ENCODE measurements at places on chromosomes 16 and 17. TPM values are rescaled to one million over a fixed set of nuclear protein-coding genes. Genes with fewer than 3 reads are reported as not detected.

SPATA32 gene
- not detected for total RNA-seq

DNA sequence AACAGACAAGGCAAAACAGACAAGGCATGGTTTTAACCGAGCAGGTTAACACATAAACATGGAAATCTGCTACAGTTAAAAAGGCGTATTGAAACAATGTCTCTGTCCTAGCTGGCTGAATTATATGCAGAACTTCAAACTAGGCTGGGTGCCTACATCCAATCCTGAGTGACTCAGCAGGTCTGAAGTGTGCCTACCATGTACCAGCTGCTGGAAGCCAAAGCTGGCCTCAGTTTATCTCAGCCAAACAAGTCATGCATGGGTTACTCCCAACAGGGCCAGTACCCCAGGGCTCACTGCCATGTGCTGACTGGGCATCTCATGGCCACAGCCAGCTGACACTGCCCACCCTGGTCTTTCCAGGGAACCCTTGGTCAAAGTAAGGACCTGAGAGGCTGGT, 4.0 kb downstream of the C1QBP start:
- no peak for DNase-seq

COPS3 gene
- 124 TPM for total RNA-seq

DNA sequence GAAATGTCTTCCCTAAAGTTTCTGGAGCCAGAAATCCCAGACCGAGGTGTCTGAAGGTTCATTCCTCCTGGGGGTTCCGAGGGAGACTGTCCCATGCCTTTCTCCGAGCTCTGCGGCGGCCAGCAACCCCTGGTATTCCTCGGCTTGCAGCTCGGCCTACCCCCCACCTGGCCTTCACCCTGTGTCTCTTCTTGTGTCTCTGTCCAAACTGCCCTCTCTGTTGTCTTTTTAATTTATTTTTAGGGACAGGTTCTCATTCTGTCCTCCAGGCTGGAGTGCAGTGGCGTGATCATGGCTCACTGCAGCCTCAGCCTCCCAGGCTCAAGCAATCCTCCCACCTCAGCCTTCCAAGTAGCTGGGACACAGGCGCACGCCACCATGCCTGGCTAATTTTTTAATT, 211.7 kb downstream of the SEC14L1 start:
- DNase-seq = no peak

DNA sequence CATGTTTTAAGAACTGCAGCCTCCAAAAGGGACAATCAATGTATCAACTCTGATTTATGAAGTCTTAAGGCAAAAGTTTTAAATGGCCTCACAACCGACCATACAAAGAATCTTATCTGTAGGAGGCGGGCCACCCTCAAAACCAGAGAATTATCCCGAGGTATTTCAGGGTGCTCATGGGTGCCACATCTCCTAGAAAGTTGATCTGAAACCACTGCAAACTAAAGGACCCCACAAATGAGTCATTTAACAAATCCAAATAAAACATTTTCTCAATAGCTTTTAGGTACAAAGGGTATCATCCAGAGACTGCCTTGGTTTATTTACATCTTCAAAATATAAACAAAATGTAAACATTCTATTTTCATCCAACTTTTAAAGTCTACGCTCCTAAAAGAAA, 6.8 kb downstream of the ERN1 start:
- no peak for DNase-seq

GRCh38 chr16:68636064-68636560, 9.0 kb upstream of the CDH3 start:
- no peak for DNase-seq

DNA sequence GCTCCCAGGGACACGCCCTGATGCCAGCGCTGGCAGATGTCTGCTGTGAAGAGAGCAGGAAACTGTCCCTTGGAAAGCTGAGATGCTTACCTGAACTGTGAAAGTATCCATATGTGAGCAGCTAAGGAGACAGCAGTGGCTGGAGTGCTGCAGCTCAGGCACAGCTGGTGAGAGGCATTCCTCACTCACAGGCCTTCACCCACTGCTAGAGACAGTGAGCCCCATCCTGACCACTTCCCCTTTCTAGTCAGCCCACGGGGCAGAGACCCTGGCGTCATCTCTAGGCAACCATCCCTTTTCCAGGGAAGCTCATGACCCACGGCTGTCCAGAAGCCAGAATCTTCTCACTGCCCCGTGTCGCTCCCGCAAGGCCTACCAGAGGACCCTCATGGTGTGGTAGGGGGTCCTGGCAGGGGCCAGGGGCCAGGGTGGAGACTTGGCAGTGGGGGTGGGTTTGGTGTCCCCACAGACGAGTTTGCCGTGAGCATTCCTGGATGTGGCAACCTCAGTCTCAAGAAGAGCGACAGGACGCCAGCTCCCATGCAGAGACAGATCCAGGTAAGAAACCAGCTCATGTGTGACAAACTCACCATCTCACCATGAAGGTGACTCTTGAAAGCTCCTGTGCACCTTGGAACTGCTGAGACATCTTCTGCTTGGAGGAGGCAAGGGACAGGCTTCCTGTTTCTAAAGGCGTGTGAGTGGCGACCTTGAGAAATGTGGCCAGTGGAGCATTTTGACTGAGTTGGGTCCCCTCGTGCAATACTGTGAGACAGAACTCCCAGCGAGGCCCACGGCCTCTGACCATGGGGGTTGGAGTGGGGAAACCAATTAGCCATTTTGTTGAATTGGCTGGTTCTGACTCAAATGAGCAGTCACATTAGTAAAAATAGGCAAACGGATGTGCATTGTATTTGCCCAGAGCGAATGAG, at the start of gene SCIMP:
TSS of gene SCIMP (minus strand) at position 216 of the 932 bp plus-strand sequence. CDS start at position 111, 105 bp downstream.
- no peak for DNase-seq

MYBBP1A gene
- total RNA-seq = 55.8 TPM

DOC2B gene
- total RNA-seq = not detected

- no peak for DNase-seq
Observed at GRCh38 chr17:2101448-2102257, 46.8 kb downstream of the HIC1 start.

SLC38A8 gene
- total RNA-seq = not detected

BEAN1 gene
- 0.09 TPM for total RNA-seq

- DNase-seq = no peak
Observed at GRCh38 chr17:73683771-73684170, 39.5 kb upstream of the SDK2 start.

GRCh38 chr16:55101026-55101425, 170.4 kb downstream of the IRX5 start:
- DNase-seq = no peak

- no peak for DNase-seq
Observed at GRCh38 chr17:354651-355556, 2.3 kb upstream of the RPH3AL start.

GRCh38 chr16:7998789-7999453, 591.4 kb downstream of the TMEM114 start:
- DNase-seq = no peak

FOXF1 gene
- 1.6 TPM for total RNA-seq

RNF157 gene
- 0.18 TPM for total RNA-seq

DNA sequence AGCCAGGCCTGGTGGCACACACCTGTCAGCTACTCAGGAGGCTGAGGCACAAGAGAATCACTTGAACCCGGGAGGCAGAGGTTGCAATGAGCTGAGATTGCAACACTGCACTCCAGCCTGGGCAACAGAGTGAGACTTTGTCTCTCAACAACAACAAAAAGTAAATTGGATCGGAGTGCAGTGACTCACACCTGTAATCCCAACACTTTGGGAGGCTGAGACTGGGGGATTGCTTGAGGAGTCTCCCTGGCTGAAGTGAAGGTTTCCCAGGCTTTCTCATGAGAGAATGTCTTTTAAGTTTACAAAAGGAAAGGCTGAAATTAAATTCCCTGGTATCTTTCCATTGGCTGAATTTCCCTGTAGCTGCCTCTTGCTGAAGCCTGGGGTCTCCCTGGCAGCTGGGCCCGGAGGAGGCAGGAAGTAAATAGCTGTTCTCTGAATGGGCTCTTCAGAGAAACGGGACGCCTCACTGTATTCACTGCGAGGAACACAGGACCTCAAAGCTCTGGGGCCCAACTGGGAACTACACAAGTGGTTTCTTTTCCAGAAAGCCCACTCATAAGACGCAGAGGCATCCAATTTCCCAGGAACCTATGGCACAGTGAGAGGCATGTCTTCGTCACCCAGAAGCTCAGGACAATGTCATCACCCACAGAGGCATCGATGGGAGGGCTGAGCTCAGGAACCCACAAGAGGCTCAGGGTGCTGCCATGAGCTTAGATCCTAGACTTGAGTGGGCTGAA, 77.4 kb upstream of the SMURF2 start:
- DNase-seq = peak; percentile 72

ABCA8 gene
- 231 TPM for total RNA-seq

DNA sequence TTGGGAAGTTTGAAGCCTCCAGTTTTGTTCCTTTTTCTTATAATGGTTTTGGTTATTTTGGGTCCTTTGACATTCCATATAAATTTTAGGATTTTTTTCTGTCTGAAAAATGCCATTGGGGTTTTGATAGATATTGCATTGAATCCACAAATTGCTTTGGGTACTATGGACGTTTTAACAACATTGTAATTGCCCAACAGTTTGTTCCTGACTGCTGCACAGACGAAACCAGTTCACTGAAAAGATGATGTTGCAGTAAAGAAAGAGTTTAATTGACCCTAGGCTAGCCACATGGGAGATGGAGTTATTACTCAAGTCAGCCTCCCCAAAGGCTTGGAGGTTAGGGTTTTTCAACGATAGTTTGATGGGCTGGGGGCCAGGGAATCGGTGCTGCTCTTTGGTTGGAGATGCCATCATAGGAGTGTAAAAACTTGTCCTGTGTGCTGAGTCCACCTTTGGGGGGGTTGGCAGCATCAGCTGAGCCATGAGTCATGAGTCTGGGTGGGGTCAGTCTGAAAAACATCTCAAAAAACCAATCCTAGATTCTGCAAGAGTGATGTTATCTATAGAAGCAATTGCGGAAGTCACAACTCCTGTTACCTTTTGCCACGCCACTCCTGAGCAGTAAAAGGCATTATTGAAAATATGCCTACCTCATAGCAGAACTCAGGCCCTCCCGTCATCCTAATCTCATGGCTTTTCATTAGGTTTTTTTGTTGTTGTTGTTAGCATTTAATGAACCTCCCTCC, 2.7 kb upstream of the PRSS41 start:
- DNase-seq = peak; percentile 37

DNA sequence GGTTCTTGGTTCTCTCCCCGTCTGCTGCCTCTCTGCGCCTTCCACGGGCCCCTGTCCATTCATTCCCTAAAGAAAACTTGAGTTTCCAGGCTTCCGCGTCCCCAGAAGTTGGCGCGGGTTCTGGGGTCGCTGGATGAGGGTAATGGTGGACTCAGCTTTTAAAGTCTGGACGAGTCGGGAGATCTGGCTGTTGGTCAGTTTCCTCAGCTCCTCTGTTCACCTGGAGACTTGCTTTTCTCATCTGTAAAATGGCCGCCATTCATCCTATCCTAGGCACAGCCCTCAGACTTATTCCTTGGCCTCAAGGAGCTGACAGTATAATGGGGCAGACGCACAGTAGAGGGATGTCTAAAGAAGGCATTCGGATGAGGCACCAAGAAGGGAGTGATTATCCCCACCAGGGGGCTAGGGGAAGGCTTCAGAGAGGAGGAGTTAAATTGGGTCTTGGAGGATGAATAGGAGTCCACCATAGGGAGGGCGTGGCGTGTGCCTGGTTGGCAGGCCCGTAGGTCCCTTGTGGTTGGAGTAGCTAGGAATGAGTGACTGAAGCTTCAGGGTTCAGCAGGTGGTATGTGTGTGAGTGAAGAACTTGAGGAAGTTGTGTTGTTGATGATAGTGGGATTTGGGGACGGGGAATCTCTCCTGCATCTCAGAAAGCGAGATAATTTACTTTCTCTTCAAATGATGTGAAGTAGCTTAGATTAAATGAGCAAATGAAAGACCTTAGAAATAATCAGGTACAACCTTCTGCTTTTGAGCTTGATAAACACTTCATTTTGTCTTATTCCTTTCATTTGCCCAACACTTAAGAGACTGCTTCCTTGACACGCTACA, 652 bp downstream of the VPS35L start:
- DNase-seq = peak; percentile 30

GRCh38 chr17:82835122-82835521, 4.7 kb downstream of the ZNF750 start:
- DNase-seq = no peak

DNA sequence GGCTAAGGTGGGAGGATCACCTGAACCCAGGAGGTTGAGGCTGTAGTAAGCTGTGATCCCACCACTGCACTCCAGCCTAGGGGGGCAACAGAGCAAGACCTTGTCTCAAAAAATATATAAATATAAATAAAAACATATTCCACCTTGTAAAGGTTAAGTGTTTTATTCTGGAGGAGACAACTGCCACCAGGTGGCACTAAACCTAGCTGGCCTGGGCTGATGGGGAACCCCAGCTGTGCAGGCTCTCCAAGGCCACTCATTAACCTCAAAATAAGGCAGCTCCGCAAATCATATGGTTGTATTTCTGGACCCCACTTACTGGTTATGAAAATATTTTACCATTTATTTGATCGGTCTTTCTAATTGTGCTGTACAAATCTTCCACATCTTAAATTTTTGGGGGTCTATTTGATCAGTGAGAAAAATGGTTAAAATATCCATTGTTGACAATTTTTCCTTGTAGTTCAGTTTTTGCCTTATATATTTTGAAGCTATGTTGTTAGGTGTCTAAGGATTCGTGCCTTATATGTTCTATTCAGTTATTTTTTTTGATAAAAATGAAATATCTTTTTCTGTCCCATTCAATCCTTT, 8.5 kb upstream of the ICAM2 start:
- DNase-seq = peak; percentile 77

ANKFY1 gene
- 55.0 TPM for total RNA-seq

DNA sequence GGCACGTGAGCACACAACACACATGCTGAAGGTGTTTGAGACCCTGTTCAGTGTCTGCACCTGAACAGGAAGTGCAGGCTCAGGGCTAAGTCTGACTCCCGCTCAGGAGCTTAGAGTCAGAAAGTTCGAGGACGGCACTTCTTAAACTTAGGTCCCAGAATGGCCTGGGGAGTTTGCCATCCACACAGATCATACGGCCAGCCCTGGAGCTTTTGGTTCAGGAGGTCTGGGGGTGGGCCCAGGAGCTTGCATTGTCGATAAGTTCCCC, 4.0 kb upstream of the CAMKK1 start:
- DNase-seq = no peak

DNA sequence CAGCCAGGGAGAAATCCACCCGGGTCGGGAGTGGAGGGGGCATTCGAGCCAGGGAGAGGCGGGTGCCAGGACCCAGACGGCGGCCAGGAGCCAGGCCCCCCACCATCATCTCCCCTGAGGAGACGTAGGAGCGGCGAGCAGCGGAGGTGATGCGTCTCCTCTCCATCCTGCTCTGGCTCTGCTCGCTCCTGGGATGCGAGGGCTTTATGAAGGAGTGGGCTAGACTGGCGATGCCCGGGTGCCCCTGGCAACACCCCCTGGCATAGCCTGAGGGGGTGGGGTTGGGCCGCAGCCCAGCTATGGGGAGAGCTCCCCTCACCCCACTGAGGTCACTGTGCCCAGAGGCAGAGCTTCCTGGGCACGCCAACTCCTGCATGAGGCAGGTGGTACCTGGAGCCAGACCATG, at the start of gene GFAP:
TSS of gene GFAP (minus strand) at position 180 of the 406 bp plus-strand sequence. CDS start at position 166, 14 bp downstream.
- no peak for DNase-seq

Data from fibroblast of the aortic adventitia (primary cell).